ENCODE measurements at places on chromosomes 5 and 9.

DNA sequence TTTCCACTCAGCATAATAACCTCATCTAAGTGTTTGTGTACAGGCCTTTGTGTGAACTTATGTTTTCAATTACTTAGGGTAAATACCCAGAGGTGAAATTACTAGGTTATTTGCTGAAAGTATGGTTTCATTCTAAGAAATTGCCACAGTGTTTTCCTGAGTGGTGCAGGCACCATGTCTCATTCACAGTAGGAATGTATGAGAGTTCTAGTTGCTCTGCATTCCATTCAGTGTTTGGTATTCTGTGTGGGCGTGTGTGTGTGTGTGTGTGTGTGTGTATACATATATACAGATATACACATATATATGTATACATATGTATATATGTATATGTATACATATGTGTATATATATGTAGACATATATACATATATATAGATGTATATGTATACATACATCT lies 8.8 kb upstream of the SVEP1 start:
- no peak for DNase-seq

GRCh38 chr5:144156767-144157171 lies 13.7 kb downstream of the YIPF5 start:
- DNase-seq: peak; percentile 49

DNA sequence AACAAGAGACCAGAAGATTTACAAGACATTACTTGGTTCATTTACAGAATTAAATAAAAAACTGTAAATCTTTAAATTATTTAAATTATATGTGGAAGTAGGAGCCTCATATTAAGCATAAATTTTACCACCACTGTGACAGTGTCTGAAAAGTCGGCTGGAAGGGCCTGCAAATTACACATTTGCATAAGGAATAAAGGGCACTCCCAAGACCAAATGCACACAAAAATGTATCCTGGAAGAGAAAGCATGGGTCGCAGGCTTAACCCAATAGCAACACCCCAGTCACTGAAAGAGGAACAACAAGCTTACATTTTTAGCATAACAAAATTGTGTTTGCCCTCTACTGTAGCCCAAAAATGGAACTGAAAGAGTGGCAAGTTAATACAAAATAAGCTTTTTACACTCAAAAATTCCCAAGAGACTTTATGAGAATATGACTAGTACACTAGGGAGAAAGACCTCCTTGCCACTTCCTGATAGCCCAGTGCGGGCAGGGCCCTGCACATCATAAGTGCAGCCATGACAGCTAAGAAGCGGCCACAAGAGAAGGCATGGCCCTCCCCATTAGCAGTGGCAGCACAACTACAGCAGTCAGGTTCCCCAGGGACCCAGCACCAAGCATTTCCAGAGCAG lies 482.0 kb downstream of the DTWD2 start:
- DNase-seq: no peak

- DNase-seq: no peak
These were observed 166.4 kb downstream of the DMRT2 start for GRCh38 chr9:1216532-1216931.

- DNase-seq: no peak
These were observed 306.2 kb upstream of the ADAMTSL1 start for GRCh38 chr9:18167733-18168132.
